Left colon (tissue), 2 donors: ENCODE measurements at places on chromosomes 2 and 18. TPM values are rescaled to one million over a fixed set of nuclear protein-coding genes. Genes with fewer than 3 reads are reported as not detected.

DNA sequence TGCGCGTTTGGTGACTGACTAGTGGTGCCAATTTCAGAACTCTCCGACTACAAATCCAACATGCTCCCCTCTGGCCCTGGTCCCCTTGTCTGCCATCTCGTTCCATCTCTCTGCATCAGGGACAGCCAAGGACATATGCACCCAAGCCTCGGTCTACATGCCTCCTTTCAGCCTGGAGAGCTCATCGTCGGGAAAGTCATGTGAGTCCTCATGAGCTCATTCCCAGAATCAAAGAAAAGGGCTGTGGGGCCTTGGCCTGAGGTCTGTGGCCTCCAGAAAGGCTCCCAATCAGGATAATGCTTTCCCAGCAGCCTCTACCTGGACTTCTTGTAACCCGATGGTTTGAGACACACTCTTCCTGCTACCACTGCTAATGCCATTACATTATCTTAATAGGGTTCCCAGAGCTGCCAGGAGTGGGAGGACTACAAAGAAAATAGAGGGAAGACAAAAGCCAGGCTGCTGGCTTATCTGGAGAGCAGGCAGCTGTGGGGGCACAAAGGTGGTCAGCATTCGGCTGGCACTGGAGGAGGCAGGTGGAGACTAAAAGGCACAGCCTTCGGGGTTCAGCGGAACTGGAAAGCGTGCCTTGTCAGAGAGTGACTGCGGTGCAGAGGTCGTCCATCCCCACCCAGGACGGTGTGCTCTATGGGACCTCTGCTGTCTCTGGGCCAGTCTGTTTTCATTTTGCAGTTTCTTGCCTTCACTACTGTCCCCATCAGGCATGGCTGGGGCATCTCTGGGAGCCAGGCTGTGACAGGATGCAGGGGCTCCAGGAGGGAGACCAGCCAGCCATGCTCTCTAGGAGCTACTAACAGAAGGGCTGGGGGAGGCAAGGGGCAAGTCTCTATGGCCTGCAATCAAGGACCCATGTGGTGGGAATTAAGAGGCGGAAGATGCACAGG lies 104.4 kb upstream of the SMAD2 start:
- peak; percentile 11 for DNase-seq

GRCh38 chr2:36376992-36377738 lies 21.6 kb downstream of the CRIM1 start:
- peak; percentile 90 for DNase-seq

- DNase-seq: no peak
These were observed 980.3 kb upstream of the CDH2 start for GRCh38 chr18:29157057-29157780.

DNA sequence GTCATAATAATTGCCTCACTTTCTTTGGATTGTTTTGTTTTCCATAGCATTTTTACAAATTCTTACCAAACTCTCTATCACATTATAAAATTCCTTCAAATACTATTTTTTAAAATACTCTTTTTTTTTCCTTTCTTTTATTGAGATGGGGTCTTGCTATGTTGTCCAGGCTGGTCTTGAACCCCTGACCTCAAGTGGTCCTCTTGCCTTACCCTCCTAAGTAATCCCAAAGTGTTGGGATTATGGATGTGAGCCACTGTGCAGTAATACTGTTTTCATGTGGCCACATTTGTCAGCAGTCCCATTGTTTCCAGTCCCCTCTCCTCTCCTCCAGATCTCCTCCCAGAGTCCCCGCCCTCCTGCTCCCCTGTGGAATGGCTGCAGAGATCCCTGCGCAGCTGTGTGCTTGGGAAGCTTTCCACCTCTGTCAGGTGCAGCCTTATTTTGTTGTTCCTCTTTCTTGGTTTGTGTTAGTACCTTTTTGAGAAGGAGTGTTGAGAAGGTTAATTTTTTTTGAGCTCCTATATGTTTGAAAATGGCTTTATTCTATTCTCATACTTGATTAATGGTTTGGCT lies 227.3 kb downstream of the LOXHD1 start:
- DNase-seq: no peak

Gene M1AP
- total RNA-seq: not detected
